Forelimb muscle (tissue), 1 donor: ENCODE measurements at places on chromosomes 4 and X. TPM values are rescaled to one million over a fixed set of nuclear protein-coding genes. Genes with fewer than 3 reads are reported as not detected.

- DNase-seq = no peak
Measured at GRCh38 chr4:186932196-186932595, 208.5 kb upstream of the FAT1 start.

Gene LRIT3
- polyA plus RNA-seq = 0.20 TPM

DNA sequence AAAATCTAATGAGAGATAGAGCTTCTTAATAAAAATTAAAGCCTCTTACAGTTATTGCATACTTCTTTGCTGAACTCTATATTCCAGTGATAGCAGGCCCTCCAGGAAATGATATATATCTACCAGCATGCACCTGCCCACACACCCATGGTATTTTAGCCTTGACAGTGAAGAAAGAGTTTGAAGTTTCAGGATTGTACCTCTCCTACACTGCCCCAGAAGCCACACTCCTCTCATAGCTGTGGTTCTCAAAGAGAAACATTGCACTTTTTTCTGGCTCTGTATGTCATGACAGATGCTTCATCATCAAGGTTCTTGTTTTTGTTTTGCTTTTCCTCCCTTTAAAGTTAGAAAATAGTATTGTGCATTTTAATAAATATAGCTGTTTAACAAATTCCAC lies 34.0 kb downstream of the INPP4B start:
- DNase-seq = no peak

DNA sequence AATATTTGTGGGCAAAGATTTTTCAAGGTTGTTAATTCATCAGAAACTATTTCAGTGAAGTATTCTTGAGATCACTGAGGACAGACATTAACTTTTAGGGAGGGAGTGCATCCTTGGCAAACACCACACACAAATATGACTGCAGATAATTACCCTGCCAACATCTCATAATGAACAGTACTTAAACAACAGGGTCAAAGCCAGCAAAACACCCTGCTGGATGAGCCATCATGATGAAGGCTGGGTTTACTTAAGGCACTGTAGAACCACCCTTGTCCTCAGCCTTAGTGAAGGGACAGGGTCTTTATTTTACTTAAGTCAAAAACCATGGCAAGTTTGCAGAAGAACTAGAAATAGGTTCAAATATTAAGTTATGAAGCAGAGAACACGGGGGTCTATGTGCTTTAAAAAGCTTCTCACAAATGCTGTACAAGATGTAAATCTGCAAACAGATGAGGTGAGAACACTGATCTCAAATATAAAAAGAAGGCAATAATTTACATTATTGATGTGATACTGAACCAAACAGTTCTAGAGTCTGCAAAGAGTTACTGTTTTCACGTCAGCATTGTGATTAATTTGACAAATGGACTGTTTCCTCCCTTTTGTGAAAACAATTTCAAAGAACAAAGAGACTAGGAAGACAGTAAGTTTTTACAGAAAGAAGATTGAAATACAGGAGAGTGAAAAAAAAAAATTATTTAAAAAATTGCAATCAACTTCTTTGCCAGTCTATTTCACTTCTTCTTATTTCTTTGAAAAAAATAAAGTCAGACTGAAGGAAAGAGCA lies 28.2 kb downstream of the TAPT1 start:
- DNase-seq = no peak

- no peak for DNase-seq
Measured at GRCh38 chrX:136766785-136767103, 14.0 kb downstream of the ARHGEF6 start.

- no peak for DNase-seq
Measured at GRCh38 chrX:6223516-6223915, 5.2 kb downstream of the NLGN4X start.

GRCh38 chrX:19660604-19661255 lies 145.4 kb upstream of the MAP3K15 start:
- DNase-seq = no peak

Gene C4orf36
- not detected for polyA plus RNA-seq

DNA sequence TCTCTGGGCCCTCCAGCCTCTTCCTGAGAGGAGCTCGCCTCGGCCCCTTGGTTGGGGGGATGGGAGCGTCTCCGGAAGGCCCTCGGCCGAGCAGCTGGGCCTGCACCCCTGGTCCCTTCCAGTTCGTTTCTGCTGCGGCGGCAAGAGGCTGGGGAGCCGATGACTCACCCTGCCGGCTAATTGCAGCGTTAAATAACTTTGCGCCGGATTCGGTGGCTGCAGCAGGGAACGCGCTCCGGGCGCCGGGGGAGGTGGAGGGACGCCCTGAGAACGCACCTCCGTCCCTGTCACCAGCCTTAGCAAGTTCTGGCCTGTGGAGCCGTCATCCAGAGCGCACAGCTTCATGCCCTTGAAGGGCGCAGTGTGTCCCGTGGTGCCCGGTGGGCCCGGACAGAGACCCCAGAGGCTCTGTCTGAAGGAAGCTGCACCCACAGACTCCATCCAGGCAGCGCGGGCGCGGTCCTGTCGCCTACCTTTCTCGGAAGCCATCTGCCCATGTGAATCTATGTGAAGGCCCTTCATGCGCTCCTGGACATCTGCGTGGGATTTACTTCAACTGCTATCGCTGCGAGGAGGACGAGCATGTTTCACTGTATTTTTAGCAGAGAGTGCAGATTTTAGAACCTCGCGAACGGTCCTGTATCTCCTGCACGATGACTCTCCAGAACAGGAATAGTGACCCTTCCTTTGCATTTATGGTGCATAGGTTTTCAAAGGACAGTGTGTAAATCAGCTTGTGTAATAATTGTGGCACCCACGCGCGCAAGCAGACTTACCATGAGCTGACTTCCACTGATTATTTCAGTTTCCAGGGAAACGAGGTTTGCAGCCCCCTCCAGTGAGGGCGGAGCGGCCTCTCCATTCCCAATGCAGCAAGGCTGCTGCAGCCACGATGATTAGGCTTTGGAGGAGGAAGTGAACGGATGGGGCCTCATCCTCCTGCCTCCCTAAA lies 1.7 kb upstream of the TMEM271 start:
- no peak for DNase-seq
